Purkinje cell (primary cell): ENCODE measurements at places on chromosomes 5 and 9. TPM values are rescaled to one million over a fixed set of nuclear protein-coding genes. Genes with fewer than 3 reads are reported as not detected.

LVRN gene
- polyA plus RNA-seq: not detected in 2 replicates

ECSCR gene
- 2.1 TPM in 1 of 2 replicates, not detected in the other for polyA plus RNA-seq

C1QTNF2 gene
- 2.4 and 4.7 TPM in 2 replicates for polyA plus RNA-seq

PCDHB2 gene
- 4.7 and 8.3 TPM in 2 replicates for polyA plus RNA-seq

FOXD4L3 gene
- polyA plus RNA-seq: not detected in 2 replicates

LCN1 gene
- not detected in 2 replicates for polyA plus RNA-seq

GPR21 gene
- polyA plus RNA-seq: 2.5 TPM in 1 of 2 replicates, not detected in the other

IFNB1 gene
- polyA plus RNA-seq: not detected in 2 replicates

SLC27A6 gene
- polyA plus RNA-seq: 5.2 and 7.9 TPM in 2 replicates

SLC34A1 gene
- polyA plus RNA-seq: not detected in 2 replicates

PCDHA1 gene
- 5.3 and 10.1 TPM in 2 replicates for polyA plus RNA-seq

HTR1A gene
- polyA plus RNA-seq: not detected in 2 replicates

CER1 gene
- polyA plus RNA-seq: not detected in 2 replicates

ANXA1 gene
- polyA plus RNA-seq: 5.1 and 18.8 TPM in 2 replicates

LRRC19 gene
- 0.30 TPM in 1 of 2 replicates, not detected in the other for polyA plus RNA-seq

NTNG2 gene
- 0.13 and 0.28 TPM in 2 replicates for polyA plus RNA-seq

PHPT1 gene
- polyA plus RNA-seq: 274 and 285 TPM in 2 replicates

OLFML2A gene
- polyA plus RNA-seq: 0.13 TPM in 1 of 2 replicates, not detected in the other

SLC36A3 gene
- not detected in 2 replicates for polyA plus RNA-seq

IFNA2 gene
- 0.22 TPM in 1 of 2 replicates, not detected in the other for polyA plus RNA-seq

SPATA9 gene
- polyA plus RNA-seq: 0.62 and 3.4 TPM in 2 replicates

OR1L4 gene
- not detected in 2 replicates for polyA plus RNA-seq

EIF4E1B gene
- not detected in 2 replicates for polyA plus RNA-seq

PTBP3 gene
- polyA plus RNA-seq: 4.2 and 4.9 TPM in 2 replicates

MSX2 gene
- polyA plus RNA-seq: 1.5 TPM in 2 replicates

SGCD gene
- polyA plus RNA-seq: 4.5 and 7.7 TPM in 2 replicates

SEMA5A gene
- polyA plus RNA-seq: 0.84 and 2.2 TPM in 2 replicates

IER5L gene
- polyA plus RNA-seq: 0.17 and 0.89 TPM in 2 replicates

CDKN2B gene
- polyA plus RNA-seq: 19.8 and 25.9 TPM in 2 replicates
